Caki2 (cell line): ENCODE measurements at places on chromosomes 1 and 21. TPM values are rescaled to one million over a fixed set of nuclear protein-coding genes. Genes with fewer than 3 reads are reported as not detected.

The PLA2G2D gene
- total RNA-seq, result not detected in 2 replicates

The MFAP2 gene
- not detected in 2 replicates for total RNA-seq

The DISC1 gene
- total RNA-seq, result 0.91 and 3.5 TPM in 2 replicates

The YBX1 gene
- total RNA-seq, result 855 and 996 TPM in 2 replicates

The SLC9C2 gene
- not detected in 2 replicates for total RNA-seq

The LRRC8C gene
- total RNA-seq, result 1.4 and 2.3 TPM in 2 replicates

The BATF3 gene
- 1.2 TPM in 1 of 2 replicates, not detected in the other for total RNA-seq

The NBPF6 gene
- not detected in 2 replicates for total RNA-seq

The RNF186 gene
- not detected in 2 replicates for total RNA-seq

The C1orf87 gene
- not detected in 2 replicates for total RNA-seq

The TMEM82 gene
- total RNA-seq, result not detected in 2 replicates

The FTCD gene
- total RNA-seq, result 0.14 TPM in 1 of 2 replicates, not detected in the other

The GLMN gene
- 5.5 and 6.8 TPM in 2 replicates for total RNA-seq

The NBPF10 gene
- 0.07 and 0.23 TPM in 2 replicates for total RNA-seq

The APOBEC4 gene
- total RNA-seq, result not detected in 2 replicates

The CR1L gene
- not detected in 2 replicates for total RNA-seq

The TXNIP gene
- 125 and 142 TPM in 2 replicates for total RNA-seq

The LENEP gene
- total RNA-seq, result not detected in 2 replicates

The TAS1R1 gene
- not detected in 2 replicates for total RNA-seq

The HSD11B1 gene
- not detected in 2 replicates for total RNA-seq

The ZNF593OS gene
- not detected in 2 replicates for total RNA-seq

The RCSD1 gene
- not detected in 2 replicates for total RNA-seq

The PIGR gene
- total RNA-seq, result not detected in 2 replicates

The PLA2G2A gene
- total RNA-seq, result not detected in 2 replicates

The OPRD1 gene
- total RNA-seq, result not detected in 2 replicates

The SLAMF6 gene
- not detected in 2 replicates for total RNA-seq

The SELE gene
- not detected in 2 replicates for total RNA-seq

The GJB3 gene
- total RNA-seq, result 0.58 TPM in 1 of 2 replicates, not detected in the other

The KRTAP6-2 gene
- not detected in 2 replicates for total RNA-seq

The ANKRD35 gene
- total RNA-seq, result not detected in 2 replicates

The OSCP1 gene
- 9.1 and 16.9 TPM in 2 replicates for total RNA-seq
